ENCODE measurements at places on chromosomes 13 and 19.

DNA sequence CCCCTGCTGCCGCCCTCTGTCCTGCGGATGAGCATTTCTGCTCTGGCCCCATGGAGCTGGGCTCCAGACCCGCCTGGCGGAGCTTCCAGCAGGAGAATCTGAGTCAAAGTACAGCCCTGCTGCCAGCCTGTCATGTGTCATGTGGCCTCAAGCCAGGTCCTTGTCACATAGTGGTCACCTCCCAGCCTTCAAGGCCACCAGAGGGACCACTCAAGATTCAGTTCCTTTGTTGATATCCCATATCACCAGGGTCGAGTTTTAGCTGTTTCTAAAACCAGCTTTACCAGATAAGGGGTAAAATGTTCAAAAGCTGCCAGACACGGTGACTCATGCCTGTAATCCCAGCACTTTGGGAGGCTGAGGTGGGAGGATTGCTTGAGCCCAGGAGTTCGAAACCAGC lies 13.4 kb downstream of the THOP1 start:
- no peak for DNase-seq

DNA sequence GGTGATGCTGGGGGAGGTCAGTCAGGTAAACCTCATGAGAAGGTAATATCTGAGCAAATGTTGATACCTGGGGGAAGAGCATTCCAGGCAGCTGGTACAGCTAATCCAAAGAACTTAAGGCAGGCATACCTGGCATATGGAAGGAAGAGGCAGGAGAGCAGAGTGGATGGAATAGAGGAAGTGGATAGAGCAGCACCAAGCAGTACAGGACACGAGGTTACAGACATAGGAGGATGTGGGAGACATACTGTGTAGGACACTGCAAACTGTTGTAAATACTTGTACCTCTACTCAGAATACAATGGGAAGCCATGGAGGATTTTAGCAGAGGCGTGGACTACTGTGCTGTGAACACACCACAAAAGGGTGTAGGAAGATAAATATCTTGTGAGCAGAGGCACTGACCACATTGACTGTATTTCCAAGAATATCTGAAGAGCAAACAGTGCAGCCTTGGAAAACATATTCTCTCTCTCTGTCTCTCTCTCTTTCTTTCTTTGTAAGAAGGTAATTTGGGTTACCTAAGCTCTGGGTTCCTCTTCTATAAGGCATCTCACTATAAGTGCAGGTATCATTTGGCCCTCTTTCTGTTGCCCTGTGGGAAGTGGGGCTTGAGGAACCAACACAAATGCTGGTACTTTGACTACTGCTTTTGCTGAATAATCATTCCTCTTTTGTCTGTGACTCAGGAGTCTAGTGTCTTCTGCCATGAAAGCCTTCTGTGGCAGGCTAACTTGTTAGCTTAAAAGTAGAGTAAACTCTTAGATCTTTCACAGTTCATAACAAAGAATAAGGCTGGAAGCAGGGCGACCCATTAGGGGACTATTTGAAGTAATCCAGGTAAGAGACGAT lies 238.0 kb downstream of the VWA8 start:
- DNase-seq = no peak

- no peak for DNase-seq
Measured at GRCh38 chr13:101751488-101751887, 299.0 kb downstream of the ITGBL1 start.

DNA sequence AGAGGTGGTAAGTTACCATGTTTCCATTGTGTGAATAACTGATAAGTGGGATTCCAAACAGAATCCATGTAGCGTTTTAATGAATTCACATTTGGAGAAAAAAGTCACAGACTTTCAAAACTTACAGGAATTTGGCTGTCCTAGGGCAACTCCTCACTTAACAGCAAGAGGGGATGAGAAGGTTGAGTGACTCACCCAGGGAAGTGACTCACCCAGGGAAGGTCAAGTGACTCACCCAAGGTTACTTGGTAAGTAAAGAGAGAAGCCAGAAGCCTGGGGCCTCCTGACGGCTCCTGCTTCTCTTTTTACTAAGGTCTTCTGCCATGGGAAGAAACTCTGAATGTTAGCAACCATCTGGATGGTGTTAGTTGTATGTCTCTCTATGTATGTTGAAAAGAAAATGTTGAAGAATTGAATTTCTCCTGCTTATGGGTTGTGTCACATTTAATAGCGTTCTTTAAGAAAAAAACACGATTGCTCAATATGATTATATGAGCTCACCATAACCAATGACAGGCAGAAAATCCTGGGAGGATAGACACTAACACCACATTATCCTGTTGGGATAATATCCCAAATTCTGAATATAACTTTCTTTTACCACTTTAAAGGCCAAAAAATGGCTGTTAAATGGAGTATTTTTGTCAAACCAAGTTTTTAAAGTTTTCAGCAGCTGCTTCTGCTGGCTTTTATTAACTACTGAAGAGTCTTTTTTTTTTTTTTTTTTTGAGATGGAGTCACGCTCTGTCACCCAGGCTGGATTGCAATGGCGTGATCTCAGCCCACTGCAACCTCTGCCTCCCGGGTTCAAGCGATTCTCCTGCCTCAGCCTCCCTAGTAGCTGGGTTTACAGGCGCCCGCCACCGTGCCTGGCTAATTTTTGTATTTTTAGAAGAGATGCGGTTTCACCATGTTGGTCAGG lies 195.6 kb downstream of the GGACT start:
- DNase-seq = peak; percentile 47

DNA sequence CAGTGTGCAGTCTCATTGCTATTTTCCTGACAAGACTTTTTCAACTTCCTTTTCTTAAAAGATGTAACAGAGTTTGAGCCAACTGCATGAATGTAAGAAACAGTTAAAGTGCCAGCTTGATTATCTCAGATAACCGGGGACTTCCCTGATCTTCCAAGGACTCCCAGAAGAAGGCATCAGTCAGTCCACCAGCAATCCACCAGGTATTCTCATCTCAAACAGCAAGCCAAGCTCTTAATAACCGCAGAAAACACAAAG lies 350.1 kb downstream of the LIG4 start:
- DNase-seq = no peak

DNA sequence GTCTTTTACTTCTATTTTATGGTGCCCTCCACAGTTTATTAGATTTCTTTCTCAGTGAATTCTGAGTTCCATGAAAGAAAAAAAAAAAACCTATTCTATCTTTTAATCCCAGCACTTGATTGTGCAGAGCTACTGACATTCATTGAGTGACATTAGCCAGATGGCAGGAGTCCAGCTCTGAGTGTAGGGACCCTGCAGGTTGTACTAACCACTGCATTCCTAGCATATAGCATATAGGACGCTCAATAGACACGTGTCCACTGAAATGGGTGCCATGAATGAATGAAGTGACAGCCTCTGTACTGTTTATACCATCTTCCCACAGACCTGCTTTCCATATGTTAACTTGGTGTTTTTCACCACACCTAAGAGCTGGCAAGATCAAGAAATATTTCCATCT lies 206.3 kb downstream of the RAP2A start:
- no peak for DNase-seq

- no peak for DNase-seq
Measured at GRCh38 chr13:37289212-37289935, 183.9 kb upstream of the CSNK1A1L start.

GRCh38 chr19:49614096-49614833 lies 23.3 kb downstream of the PRR12 start:
- no peak for DNase-seq

DNA sequence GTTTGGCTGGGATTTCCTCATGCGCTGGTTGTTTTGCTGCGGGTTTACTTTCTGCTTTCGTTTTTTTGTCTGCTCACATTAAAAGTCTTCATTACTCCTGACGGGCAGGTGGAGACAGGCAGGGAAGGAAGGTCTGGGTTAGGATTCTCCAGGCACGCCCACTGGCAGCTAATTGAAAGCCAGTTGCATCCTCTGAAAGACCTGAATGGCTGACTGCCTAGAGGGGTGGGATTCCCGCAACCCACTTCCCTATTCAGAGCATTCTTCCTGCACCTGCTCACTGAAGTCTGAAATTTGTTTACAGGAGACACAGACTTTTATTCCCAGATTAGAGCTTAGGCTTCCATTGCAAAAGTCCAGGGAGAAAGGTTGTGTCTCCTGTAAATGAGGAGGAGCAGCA lies 172.0 kb downstream of the UQCRFS1 start:
- DNase-seq = no peak

- no peak for DNase-seq
Measured at GRCh38 chr13:102244607-102245227, 157.1 kb downstream of the FGF14 start.

- no peak for DNase-seq
Measured at GRCh38 chr13:33096886-33097605, 80.8 kb downstream of the KL start.

GRCh38 chr13:47548294-47548840 lies 452.7 kb downstream of the SUCLA2 start:
- no peak for DNase-seq

DNA sequence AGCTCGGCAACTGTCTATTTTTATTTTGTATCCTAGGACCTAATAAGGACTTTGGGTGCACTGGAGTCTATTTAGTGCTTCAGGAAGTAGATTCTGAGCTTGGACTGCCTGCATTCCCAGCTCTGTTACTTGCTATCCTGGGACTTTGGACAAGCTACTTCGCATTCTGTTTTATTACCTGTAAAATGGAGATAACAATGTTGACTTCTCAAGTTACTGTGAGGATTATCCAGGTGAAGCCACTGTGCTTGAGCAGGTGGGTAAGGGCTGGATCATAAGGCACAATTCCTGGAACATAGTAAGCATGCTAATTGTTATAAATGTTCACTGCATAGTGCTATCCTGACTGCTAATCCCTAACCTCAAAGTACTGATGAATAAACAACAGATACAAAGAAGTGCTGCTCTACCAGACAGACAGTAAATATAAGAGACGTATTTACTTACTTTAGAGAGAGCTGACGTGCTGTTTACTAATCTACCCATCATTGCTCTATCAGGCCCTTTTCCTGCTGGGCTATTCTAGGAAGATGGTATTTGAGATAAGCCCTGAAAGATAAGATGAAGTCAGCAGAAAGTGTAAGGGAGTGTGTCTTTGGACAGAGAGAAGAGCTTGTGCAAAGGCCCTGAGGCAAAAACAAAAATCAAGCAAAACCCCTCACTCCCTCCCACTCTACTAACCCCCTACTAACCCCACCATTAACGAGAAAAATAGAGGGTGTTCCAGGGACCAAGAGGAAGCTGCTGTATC lies 50.8 kb upstream of the FLT1 start:
- no peak for DNase-seq

DNA sequence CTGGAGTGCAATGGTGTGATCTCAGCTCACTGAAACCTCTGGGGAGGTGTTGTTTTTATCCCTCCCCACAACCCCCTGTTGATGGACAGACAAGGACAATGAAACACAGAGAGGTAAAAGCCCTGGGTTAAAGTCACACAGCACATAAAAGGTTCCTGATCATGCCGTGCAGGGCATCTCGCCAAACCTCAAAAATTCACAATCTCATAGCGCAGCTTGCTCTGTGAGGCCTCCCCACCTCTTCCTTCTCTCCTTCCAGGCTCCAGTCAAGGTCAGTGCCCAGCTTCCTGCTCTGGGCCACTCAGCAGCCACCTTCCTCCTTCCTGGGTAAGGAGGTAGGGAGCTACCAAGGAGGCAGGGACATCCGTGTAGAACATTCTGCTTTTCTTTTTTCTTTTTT lies 2.3 kb downstream of the FUT2 start:
- no peak for DNase-seq

GRCh38 chr19:41844601-41845000 lies at the start of gene LYPD4:
TSS of gene LYPD4 (minus strand) at chr19:41844683. CDS start at chr19:41839285, 5,398 bp downstream.
- DNase-seq = no peak

GRCh38 chr13:24306632-24307031 lies 2.7 kb upstream of the C1QTNF9 start:
- DNase-seq = no peak

- DNase-seq = no peak
Measured at GRCh38 chr19:47854459-47854858, 4.6 kb upstream of the TPRX2 start.

- DNase-seq = no peak
Measured at GRCh38 chr19:46049597-46049996, 8.8 kb upstream of the IGFL4 start.

GRCh38 chr13:32537580-32538142 lies 934 bp downstream of the N4BP2L2 start:
- DNase-seq = peak; percentile 57

DNA sequence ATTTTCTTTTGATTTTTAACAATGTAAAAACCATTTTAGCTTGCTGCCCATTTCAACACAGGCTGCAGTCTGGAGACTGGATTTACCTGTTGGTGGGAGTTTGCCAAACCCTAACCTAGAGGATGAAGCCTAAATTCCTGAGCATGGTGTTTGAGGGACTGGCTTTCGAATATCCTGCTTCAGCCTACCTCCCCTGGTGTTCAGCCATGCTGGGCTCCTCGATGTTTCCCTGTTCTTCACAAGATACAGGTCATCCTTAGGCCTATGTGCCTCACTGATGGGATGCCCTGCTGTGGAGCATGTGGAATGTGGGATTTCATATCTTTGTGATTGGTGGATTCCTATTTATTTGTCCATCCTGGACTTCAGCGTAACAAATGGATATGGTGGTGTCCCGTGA lies 20.4 kb upstream of the ERCC5 start:
- no peak for DNase-seq

DNA sequence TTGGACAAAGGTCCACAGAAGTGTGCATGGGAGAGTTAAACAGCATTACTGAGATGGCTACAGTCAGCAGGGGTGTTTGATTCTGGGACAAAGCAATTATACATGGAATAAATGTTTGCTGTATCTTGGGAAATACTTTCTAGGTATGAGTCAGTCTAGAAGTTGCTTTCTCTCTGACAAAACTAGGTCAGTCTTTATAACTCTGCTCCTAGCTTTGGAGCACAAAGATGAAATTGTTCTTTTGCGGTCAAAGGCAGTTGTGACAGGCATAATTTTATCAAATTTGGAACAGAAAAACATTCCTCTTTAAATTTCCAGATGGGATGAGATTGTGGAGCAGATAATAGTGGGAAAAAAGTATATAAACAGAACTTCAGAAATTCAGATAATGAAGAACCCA lies 1045.4 kb upstream of the MIR17HG start:
- DNase-seq = no peak

DNA sequence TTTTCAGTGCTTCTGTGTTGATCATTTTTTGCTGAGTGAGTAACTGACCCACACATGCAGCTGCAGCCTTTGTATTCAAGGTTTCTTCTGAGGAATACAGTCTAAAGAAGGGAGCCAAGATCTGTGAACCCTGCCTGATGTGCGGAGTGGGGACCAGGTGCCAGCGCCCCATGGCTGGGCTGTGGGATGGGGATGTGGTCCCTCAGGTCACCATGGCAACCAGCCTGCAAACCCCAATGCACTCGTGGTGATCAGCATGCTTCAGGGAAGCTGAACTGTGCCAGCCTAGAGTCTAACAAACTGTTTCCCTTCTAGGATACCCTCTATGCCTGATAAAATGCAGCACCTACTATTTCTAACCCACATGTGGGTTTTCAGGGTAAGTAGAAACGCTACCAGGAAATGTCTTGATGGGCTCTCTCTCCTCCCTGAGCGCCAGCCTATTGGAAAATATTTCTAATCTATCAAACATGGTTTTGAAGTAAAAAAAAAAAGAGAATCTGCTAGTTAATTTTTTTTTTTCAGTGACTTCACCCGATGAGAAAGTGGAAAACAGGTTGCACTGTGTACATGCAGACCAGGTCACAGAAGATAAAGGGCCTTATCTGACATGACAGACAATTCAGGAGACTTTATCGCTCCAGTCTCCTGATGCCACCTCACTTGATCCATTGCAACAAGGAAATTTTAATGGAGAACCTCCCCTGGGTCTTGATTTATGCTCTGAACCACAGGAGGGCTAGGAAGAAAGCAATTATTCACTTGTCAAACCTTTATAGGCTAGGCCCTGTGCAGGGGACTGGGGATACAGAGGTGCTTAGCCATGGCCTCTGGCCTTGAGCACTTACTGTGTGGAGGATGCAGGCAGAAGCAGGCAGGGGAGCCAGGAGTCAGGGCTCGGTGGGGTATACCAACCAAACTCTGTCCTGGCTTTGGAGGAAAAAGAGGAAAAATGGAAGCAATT lies 51.1 kb downstream of the RASL11A start:
- no peak for DNase-seq
